ENCODE measurements at places on chromosomes 3 and 15.

DNA sequence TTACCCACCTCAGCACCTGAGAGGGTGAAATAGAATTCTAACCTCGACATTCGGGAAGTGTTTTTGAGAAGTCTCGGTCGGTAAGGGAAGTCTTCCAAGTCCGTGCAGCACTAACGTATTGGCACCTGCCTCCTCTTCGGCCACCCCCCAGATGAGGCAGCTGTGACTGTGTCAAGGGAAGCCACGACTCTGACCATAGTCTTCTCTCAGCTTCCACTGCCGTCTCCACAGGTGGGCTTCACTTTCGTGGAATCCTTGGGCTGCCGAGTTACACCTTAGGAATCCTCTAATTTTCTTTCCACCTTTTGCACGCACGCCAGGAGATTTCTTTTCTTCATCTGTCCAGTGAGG, 775 bp downstream of the CCNDBP1 start:
- DNase-seq = no peak

GRCh38 chr3:66492071-66492470, 8.8 kb downstream of the LRIG1 start:
- DNase-seq = no peak

DNA sequence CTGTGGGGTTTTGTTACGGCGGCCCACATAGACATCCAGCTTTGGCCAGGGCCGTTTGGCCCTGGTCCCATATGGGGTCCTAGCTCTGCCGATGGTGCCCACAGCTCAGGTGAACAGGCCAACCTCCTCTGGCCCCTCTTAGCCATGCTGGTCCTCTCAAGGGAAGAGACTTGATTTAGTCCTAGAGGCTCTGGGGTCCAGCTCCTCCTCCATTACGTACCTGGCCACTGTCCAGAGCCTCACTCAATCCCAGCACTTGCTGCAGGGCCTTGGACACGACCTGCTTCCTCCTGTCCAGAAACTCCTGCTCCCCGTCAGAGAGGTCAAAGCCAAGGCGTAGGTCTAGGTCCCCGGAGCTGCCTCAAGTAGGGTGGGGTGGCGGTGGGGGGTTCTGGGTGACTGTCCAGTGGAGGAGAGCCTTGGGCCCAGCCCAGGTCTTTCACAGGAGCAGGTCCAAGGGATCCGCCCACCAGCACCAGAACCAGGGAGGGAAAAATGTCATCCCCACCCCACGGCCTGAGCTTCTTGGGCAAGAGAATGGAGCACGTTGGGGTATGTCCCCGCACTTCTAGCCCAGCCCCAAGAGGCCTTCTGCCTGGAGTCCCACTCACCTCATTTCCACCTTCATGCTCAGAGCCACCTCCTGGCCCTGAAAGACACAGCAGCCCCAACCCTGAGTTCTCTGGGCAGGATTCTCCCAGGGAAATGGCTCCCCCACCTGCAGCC, 6.8 kb downstream of the PLA2G4F start:
- DNase-seq = no peak

DNA sequence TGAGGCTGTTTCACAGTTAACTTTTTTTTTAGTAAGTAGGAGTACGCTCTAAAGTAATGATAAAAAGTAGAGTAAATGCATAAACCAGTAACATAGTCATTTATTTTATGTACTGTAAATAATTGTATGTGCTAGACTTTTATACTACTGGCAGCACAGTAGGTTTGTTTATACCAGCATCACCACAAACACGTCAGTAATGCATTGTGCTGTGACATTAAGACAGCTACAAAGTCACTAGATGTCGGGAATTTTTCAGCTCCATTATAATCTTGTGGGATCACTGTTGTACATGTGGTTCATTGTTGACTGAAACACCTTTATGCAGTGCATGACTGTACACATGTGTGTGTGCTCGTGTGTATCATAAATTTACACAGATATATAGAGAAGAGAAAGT, 618.0 kb upstream of the ADAMTS9 start:
- no peak for DNase-seq
